Stomach (tissue), 19 donors: ENCODE measurements at places on chromosomes 12 and 14. TPM values are rescaled to one million over a fixed set of nuclear protein-coding genes. Genes with fewer than 3 reads are reported as not detected.

RNF10 gene
- 189 TPM for total RNA-seq

GPRC5A gene
- total RNA-seq, result 58.9 TPM

KRT72 gene
- total RNA-seq, result not detected

CLEC2A gene
- not detected for total RNA-seq

LEMD3 gene
- 10.5 TPM for total RNA-seq

EML5 gene
- not detected for total RNA-seq

KRT80 gene
- total RNA-seq, result 0.29 TPM

CLEC7A gene
- total RNA-seq, result 9.4 TPM

P2RX2 gene
- total RNA-seq, result not detected

GRCh38 chr12:112711507-112711906, 80.0 kb upstream of the RPH3A start:
- DNase-seq, result no peak

- peak; percentile 81 for DNase-seq
Measured at GRCh38 chr14:33839193-33840076, 111.4 kb downstream of the EGLN3 start.

DNA sequence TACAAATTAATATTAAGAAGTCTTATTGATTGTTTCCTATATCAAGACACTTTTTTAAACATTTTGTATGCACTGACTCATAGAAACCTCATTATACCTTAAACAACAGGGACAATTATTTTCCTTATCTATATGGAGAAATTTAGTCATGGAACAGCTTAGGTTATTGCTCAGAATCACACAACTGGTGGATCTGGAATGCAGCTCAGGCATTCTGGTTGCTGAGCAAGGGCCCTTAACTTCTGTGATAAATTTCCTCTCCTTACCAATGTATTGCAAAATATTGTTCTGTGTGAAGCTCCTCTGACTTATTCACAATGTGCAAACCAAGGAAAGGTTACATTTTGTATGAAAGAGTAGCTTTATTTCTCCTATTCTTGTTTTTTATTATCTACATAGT, 817.8 kb downstream of the LRFN5 start:
- no peak for DNase-seq

GRCh38 chr12:4224206-4224889, 49.2 kb upstream of the CCND2 start:
- DNase-seq, result no peak

- DNase-seq, result peak; percentile 16
Measured at GRCh38 chr12:66903782-66904396, 225.0 kb upstream of the GRIP1 start.

DNA sequence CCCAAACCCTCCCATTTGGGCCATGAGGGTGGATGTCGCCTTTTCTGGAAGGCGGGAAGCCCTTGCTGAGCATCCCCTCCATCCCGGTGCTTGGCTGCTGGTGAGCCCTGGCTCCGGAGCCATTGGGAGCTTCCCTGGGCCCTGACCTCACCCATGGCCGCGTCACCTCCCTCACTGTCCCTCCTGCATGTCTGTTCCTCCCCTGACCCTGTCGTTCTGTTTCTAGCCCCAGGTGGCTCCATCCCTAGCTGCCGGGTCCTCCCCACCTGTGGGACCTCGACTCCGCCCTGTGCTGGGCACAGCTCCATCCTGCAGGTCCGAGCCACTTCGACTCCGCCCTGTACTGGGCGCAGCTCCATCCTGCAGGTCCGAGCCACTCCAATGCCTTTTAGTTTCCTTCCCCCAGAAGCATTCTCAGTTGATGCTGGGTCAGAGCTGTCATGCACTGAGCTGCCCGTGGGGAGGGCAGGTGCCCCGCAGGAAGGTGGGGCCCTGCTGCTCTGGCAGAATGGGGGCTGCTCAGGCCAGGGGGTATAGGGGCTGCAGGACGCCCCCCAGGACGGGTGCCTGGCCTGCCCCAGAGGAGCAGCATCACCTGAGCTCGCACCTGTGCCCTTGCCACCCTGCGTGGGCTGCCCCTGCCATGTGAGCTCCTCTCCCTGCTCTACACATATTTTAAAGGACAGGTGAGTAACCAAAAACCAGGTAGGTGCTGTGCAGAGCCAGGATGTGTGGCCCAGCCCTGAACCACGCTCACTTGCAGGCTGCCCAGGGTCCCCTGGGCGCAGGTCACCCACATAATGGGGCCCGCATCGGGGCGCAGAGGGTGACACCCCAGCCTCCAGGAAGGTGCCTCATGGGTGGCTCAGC, 19.0 kb downstream of the NOC4L start:
- DNase-seq, result no peak

DNA sequence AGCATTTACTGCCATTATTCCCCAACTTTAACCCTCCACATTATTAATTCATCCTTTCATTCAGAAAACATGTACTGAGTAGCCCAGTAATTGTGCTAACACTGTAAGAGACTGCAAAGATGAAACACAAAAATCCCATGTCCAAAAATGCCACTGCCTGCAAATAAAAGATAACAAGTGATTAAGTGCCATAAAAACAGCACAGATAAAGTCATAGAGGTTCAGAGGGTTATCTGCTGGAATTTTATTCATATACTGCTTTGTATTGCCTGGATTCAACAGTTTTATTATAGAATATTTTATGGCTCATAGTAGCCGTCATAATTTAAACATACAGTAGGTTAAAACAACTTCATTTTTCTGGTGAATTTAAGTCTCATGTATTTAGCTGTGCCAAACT, 177.9 kb downstream of the KICS2 start:
- DNase-seq, result no peak

DNA sequence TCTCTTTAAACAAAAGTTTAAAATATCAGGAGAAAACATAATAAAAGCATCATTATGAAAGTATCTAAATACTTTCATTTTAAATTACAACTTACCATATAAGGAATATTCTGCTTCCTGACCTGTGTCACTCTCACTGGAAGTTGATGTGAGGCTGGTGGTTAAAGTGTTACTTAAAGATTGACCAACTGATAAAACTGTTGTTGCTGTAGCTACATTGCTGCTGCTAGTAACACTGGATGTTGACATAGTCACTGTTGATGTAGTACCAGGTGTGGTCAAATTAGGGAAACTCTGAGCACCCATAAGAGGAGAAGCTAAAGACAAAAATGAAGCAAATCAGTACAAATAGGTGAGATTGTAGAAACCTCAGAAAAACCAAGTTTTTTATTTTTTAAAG, 79.9 kb downstream of the HECTD1 start:
- DNase-seq, result no peak

- peak; percentile 73 for DNase-seq
Measured at GRCh38 chr12:32499048-32499447, 99.7 kb downstream of the FGD4 start.

DNA sequence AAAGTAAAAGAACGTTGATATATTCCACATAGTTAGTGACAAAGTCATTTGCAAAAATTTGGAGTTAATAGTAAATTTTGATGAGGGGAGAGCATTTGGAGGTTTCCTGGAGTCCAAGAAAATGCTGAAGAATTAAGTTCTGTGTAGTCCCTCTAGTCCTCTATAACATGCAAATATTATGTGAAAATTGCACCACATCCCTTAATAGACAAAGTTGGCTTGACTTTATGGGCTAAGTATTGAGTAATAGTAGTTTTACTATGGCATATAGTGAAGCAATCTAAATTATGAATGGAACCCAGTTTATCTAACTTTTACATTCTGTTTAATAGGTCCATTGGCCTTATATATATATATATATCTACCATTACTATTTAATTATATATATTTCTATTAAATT, 66.4 kb upstream of the DCN start:
- DNase-seq, result no peak

DNA sequence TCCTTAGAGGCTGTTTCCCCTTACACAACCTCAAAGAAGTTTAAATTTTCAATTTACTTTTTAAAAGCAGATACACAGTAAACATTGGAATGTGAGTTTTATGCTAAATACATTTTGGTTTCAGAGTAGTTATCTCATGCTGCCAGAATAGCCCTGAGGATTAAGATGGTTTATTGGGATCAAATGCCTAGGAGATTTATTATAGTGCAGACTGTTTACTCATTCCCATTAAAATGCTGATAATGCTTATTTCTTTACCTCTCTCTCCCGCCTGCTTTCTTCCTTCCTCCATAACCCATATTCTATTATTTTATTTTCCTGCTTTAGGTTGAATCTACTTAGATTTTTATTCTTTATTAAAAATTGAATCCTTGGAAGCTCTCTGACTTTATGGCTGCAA, 340.2 kb downstream of the DIO2 start:
- DNase-seq, result no peak

DNA sequence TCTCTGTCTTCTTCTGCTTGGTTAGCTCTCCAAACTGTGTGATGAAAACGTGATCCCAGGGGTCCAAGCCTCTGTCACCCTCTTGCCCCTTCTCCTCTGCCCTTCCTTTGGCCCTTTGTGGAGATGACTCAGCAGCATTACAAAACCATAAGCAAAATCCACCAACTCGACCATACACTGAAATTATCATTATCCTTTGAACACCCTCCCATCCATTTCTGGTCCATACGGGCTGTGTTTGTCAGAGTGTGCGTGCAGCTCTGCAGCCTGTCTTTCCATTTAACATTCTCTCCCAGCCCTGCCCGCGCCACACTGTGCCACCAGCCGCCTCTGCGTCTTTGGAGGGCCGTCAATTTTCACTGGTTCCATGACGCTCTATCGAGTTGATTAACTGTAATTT, 69.2 kb downstream of the SLC25A47 start:
- no peak for DNase-seq

GRCh38 chr14:85728476-85729065, 198.6 kb downstream of the FLRT2 start:
- no peak for DNase-seq

DNA sequence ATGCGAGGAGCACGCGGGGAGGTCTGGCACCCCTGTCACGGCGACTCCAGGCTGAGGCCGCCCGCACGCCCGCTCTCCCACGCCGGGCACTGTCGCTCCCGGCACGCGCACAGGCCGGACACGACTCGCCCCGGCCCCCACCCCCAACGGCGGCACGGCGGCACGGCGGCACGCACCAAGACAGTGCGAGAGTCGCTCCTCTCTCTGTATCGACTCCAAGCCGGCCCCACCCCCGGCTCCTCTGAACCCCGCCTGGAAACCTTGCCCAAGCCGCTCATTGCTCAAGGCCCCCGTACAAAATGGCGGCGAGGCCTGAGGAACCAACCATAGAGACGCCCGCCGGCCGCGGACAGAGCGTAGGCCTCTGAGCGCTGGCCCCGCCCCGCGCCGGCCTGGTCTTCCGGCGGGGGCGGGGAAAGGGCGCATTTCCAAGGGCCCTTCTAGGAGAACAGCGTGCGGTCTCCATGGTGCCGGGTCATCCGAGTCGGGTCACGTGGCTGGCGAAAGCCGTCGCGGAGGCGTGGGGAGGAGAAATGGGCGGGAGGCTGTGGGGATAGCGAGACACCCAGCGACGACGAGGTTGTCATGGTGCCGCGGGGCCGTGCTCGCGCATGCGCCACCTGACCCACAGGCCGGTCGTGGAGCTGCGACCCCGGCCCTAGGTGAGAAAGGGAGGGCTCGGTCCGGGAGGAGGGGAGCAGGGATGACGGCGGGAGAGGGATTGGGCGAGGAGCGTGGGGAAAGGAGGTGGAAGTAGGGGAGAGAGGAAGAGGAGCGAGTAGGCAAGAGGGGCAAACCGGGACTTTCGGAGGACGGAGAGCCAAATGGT, at the start of gene CIPC:
TSS of gene CIPC (plus strand) at position 559 of the 829 bp plus-strand sequence. CDS start 7,451 bp downstream, outside the sequence.
- peak; percentile 100 for DNase-seq

GRCh38 chr12:83865431-83865830, 1047.2 kb downstream of the SLC6A15 start:
- DNase-seq, result no peak

DNA sequence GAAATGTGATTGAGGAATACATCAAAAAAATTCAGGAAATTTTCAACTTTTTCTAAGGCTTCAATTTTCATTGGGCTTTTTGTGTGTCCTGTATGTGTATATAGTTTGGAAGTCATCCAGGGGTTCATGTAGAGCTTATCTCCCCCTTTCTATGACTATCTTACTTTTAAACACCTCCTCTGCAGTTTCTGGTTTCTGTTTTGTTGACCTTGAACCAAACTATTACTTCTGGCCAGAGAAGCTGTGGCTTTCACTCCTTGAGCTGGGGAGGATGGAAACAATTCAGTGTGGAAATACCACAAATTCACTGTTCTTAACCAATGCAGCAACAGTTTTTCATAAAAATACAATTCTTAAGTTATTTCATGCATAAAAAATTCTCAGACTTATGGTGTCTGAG, 613.2 kb upstream of the SEL1L start:
- DNase-seq, result no peak

GRCh38 chr12:52622349-52622748, 4.0 kb upstream of the KRT73 start:
- no peak for DNase-seq

DNA sequence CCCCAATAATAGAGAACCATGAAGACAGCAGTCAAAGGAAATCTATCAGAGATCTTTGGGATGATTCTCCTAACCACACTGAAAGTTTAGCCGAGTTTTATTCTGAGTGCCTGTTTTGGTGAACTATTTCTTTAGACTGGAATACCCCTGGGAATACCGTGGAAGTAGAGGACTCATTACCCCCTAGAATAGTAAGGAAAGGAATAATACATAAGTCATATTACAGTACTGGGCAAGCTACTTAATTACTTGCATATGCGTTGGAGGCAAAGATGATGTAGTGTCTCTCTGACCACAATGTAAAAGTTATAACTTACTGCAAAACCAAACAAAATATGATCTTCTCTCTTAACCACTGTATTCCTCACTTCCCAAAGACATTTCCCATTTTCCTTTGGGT, 25.5 kb downstream of the ZC2HC1C start:
- DNase-seq, result no peak

GRCh38 chr12:53344824-53345485, 8.8 kb upstream of the SP7 start:
- peak; percentile 93 for DNase-seq

- no peak for DNase-seq
Measured at GRCh38 chr12:46516933-46517578, 144.5 kb upstream of the SLC38A2 start.

DNA sequence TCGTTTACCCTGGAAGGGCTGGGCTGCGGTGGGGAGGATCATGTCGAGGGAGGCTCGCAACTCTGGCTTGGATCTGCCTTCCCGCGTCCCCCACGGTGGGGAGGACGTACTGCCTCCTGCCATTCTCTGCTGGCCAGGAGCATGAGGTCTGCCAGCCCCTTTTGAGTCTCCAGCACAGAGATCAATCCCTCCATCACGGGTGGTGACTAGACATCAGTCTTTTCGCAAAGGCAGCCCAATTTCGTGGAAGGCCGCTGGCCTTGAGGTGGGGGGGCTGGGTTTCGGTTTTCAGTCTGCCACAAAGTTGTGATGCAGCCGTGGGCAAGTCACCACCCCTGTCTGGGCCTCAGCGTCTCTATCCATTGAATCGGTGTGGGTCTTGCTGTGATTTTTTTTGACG, 62.2 kb downstream of the PRMT8 start:
- DNase-seq, result no peak

DNA sequence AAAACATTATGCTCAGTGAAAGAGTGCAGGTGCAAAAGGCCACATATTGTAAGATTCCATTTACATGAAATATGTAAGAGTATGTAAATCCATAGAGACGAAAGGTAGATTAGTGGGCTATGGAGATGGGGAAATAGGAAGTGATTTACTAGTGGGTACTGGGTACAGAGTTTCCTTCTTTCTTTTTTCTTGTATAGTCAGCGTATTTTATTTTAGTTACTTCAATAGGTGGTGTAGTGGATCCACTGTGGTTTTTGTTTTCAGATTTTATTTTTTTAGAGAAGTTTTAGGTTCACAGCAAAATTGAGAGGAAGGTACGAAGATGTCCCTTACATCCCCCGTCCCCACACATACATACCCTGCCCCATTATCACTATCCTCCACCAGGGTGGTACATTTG, 6.1 kb upstream of the CIT start:
- DNase-seq, result no peak
